Large intestine (tissue), 12 donors: ENCODE measurements at places on chromosomes 5 and 9. TPM values are rescaled to one million over a fixed set of nuclear protein-coding genes. Genes with fewer than 3 reads are reported as not detected.

- H3K27ac ChIP-seq = no peak overlapping the region
- H3K27me3 ChIP-seq = no peaks in the 10 kb centered on the region
- no peak overlapping the region for H3K4me3 ChIP-seq
- no peaks in the 10 kb centered on the region for H3K4me1 ChIP-seq
Observed at GRCh38 chr5:114237766-114238165, 124.1 kb upstream of the KCNN2 start.

ARHGEF37 gene
- polyA plus RNA-seq = 4.5 TPM

GRCh38 chr5:114977979-114978573, 191.6 kb downstream of the TRIM36 start:
- no peaks in the 10 kb centered on the region for H3K36me3 ChIP-seq
- no peak for DNase-seq
- no peaks in the 10 kb centered on the region for H3K27me3 ChIP-seq
- H3K27ac ChIP-seq = no peak overlapping the region
- no peak overlapping the region for H3K4me3 ChIP-seq

DNA sequence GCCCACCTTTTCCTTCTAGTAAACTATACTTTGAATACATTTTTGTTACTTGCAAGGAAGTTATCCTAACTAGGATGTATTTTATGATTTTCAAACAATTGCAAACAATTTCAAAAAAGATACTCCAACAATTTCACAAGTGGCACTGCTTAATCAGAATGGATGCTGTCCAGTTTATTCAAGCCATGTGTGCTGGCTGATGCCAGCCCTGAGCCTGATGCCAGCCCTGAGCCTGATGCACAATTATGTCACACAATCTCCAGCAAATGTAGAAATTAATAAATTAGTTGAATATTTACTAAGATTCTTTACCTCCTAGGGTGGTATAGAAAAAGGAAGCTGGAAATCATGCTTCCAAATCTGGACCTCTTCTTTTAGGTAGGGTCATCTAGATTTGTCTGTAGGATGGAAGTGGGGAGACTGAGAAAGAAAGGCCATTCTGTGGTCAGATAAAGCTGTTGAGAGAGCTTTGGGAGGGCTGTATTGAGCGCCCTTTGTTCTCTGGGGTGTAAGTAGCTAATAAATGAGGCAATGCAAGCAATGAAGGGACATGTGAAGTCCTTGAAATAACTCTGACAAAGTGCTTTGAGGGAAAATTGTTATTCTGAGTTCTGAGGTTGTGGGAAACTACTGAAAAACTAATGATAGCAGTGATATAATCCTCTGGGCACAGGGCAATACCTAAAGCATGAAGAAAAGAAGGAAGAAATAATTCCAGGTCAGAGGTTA, 5.8 kb upstream of the C6 start:
- no peak overlapping the region for H3K4me3 ChIP-seq
- peaks cover 18% of the 10 kb centered on the region for H3K4me1 ChIP-seq
- H3K36me3 ChIP-seq = no peaks in the 10 kb centered on the region

PCDHB5 gene
- polyA plus RNA-seq = 2.1 TPM

GRCh38 chr9:137683262-137683864, 64.6 kb downstream of the EHMT1 start:
- H3K27me3 ChIP-seq = no peaks in the 10 kb centered on the region
- peaks cover 4% of the 10 kb centered on the region for H3K4me1 ChIP-seq
- no peak overlapping the region for H3K27ac ChIP-seq
- no peak overlapping the region for H3K4me3 ChIP-seq
- H3K36me3 ChIP-seq = peaks cover 3% of the 10 kb centered on the region
- DNase-seq = no peak

DNA sequence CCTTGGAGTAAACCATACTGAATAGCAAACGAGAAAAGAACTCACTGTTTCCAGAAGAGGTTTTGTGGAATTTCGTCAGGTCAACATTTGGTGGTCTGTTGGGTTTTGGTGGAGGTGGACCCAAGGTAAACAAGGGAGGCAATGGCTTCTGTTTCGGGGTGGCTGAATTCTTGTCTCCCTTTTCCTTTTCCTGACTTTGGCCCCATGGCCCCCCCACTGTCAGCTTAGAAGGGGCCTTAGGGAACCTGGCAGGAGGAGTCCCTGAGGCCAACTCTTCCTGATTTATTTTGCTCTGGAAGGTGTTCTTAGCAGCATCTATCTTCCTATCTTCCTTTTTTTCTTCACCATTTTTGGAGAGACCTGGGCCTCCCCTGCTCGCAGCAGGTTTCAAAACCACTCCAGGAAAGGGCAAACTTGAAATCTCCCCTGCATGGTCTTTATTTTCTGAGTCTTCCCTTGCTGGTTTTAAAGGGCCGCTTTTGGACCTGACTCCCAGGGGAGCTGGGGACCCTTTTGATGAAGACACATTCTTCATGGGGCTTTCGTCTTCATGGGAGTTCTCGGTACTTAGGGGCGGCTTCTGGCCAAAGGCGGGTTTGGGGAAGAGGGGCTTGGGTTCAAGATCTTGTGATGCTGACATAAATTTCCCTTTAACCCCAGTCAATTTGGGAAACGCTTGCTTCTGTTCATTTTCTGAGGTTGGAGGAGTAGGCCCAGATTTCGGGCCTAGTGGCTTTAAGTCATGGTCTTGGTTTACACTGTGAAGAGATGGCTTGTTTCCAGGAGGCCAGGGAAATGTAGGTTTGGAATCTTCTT, 17.4 kb downstream of the FYB1 start:
- H3K4me1 ChIP-seq = peaks cover 5% of the 10 kb centered on the region
- DNase-seq = no peak
- no peak overlapping the region for H3K27ac ChIP-seq
- no peaks in the 10 kb centered on the region for H3K27me3 ChIP-seq
- H3K36me3 ChIP-seq = no peaks in the 10 kb centered on the region

DNA sequence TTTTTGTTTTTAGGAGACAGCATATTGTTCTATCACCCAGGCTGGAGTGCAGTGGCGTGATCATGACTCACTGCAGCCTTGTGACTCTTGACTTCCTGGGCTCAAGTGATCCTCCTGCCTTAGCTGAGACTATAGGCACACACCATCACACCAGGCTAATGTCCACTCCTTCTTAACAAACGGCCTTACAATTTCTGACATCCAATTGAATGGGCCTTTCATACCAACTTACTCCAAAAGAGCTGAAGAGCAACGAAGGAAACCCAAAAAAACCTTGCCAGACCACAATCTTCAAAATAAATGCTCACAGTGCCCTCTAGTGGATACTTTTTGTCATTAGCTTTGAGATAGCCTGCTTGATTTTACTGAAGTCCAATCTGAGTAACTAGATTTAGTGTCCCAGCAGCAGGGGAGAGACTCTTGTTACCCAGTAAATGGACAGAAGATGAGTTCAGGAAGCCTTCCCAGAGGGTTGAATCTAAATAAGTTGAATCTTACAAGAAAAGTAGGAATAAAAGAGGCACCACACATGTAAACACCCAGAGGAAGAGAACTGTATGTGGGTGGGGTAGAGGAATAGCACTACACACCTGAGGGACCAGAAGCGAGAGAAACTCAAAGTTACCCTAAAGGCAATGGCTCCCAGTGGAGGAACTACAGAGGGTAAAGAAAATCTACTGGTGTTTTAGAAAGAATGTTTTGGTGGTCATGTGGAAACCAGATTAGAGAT, 9.3 kb downstream of the ZNF622 start:
- H3K4me3 ChIP-seq = no peak overlapping the region
- no peaks in the 10 kb centered on the region for H3K27me3 ChIP-seq

- no peaks in the 10 kb centered on the region for H3K4me1 ChIP-seq
- DNase-seq = no peak
- H3K27me3 ChIP-seq = no peaks in the 10 kb centered on the region
- no peaks in the 10 kb centered on the region for H3K36me3 ChIP-seq
- H3K4me3 ChIP-seq = no peak overlapping the region
Observed at GRCh38 chr5:43802119-43802518, 199.1 kb downstream of the NNT start.

MLANA gene
- 0.54 TPM for polyA plus RNA-seq

GRCh38 chr5:77590347-77590746, 48.2 kb downstream of the OTP start:
- no peak overlapping the region for H3K4me3 ChIP-seq
- no peak for DNase-seq
- no peaks in the 10 kb centered on the region for H3K4me1 ChIP-seq
- no peak overlapping the region for H3K27ac ChIP-seq
- no peaks in the 10 kb centered on the region for H3K36me3 ChIP-seq

- no peak overlapping the region for H3K4me3 ChIP-seq
- no peak overlapping the region for H3K27ac ChIP-seq
- H3K36me3 ChIP-seq = no peaks in the 10 kb centered on the region
- no peaks in the 10 kb centered on the region for H3K4me1 ChIP-seq
Observed at GRCh38 chr9:119003882-119004617, 365.2 kb downstream of the BRINP1 start.

SLC45A2 gene
- 0.12 TPM for polyA plus RNA-seq

DNA sequence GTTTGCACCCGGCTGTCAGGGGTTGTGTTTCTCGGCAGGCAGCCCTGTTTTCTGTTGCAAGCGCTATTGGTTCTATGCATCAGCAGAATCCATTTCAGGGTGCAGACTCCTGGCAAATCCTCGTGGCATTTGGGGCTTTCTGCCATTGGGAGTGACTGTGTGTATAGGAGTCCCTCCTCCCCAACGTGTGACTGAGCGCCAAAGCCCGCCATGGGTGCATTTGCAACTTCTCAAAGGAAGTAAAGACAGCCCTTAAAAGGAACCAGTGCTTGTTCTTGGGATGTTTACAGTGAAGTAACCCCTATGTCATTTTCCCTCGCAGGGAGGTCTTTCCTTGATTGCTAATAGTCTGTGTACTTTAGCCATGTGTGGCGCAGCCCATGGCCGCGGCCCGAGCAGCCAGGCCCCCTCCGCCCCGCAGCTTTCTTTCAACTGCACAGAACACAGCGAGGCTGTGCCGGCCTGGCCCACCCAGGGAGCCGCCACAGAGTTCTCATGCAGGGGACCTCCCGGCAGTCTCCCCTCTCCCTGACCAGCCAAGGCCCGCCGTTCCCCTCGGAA, 175.6 kb downstream of the HSD17B3 start:
- peaks cover 3% of the 10 kb centered on the region for H3K4me1 ChIP-seq
- H3K27ac ChIP-seq = peak overlapping the region; percentile 30
- H3K4me3 ChIP-seq = no peak overlapping the region
- H3K27me3 ChIP-seq = no peaks in the 10 kb centered on the region

DNA sequence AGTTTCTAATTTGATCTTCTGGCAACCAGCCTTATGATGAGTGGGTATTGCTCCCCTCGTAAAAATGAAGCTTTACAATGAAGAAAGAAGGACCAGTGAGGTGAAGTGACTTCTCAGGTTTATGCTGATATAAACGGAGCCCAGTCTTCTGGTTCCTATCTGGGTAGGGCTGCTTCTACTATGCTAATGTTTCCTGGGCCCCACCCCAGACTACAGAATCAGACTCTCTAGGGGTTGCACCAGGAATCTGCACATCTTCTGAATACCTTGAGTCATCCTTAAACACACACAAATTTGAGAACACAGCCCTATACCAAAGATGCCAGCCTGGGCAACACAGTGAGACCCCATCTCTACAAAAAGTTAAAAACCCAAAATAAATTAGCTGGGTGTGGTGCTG, 16.2 kb downstream of the BTF3 start:
- H3K27me3 ChIP-seq = no peaks in the 10 kb centered on the region
- no peak for DNase-seq
- no peak overlapping the region for H3K27ac ChIP-seq
- H3K36me3 ChIP-seq = no peaks in the 10 kb centered on the region
- H3K4me3 ChIP-seq = no peak overlapping the region

TYRP1 gene
- polyA plus RNA-seq = 0.37 TPM

DNA sequence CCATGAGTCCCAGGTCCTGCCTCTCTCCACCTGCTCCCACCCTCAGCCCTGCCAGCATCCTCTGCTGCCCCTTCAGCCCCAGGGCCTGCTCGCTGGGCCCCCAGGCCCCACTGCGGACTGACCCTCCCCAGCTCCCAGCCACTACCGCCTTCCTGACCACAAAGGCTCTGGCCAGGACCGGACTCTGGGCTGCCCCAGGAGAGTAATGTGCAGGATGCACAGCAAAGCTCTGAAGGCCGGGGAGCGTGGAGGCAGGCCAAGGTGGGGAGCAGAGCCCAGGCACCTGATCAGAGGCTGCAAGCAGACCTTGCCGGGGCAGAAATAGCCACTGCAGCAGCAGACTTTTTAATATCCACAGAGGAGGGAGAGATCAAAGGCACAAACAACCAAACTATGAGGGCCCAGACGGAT, 27.9 kb downstream of the IPPK start:
- H3K27ac ChIP-seq = no peak overlapping the region
- H3K4me3 ChIP-seq = no peak overlapping the region
- H3K27me3 ChIP-seq = no peaks in the 10 kb centered on the region

- H3K4me3 ChIP-seq = no peak overlapping the region
- no peak overlapping the region for H3K27ac ChIP-seq
- no peaks in the 10 kb centered on the region for H3K4me1 ChIP-seq
- peak; percentile 58 for DNase-seq
- H3K36me3 ChIP-seq = no peaks in the 10 kb centered on the region
Observed at GRCh38 chr5:17203329-17204132, 13.9 kb upstream of the BASP1 start.

SLC6A18 gene
- 0.03 TPM for polyA plus RNA-seq

ADAMTS19 gene
- polyA plus RNA-seq = 4.8 TPM

PTGS1 gene
- 9.2 TPM for polyA plus RNA-seq

PCDHB13 gene
- 1.4 TPM for polyA plus RNA-seq

STPG3 gene
- polyA plus RNA-seq = 3.4 TPM

- H3K4me1 ChIP-seq = no peaks in the 10 kb centered on the region
- H3K27ac ChIP-seq = no peak overlapping the region
- H3K4me3 ChIP-seq = no peak overlapping the region
- no peak for DNase-seq
Observed at GRCh38 chr5:18772475-18772874, 1138.2 kb downstream of the TAF11L14 start.

PCDHB15 gene
- 3.0 TPM for polyA plus RNA-seq

DNA sequence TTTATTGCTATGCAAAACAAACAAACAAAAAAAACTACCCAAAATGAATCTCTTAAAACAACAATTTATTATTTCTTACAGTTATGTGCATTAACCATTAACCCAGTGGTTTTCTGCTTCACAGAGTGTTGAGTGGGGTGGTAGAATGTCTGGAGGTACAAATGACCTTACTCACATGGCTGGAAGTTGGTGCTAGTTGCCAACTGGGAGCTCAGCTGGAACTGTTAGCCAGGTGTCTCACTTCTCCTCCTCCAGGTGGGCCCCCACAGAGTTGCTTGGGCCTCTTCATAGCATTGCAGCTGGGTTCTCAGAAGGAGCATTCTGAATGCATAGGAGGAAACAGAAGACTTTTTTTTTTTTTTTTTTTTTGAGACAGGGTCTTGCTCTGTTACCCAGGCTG, 10.5 kb upstream of the B4GALT1 start:
- no peaks in the 10 kb centered on the region for H3K36me3 ChIP-seq
- peaks cover 10% of the 10 kb centered on the region for H3K4me1 ChIP-seq
- H3K27ac ChIP-seq = no peak overlapping the region
- no peak overlapping the region for H3K4me3 ChIP-seq
- no peak for DNase-seq
- H3K27me3 ChIP-seq = no peaks in the 10 kb centered on the region
